NAMALWA (cell line): ENCODE measurements at places on chromosomes 4 and X.

GRCh38 chr4:153643406-153644383 lies 40.4 kb upstream of the TLR2 start:
- peak; percentile 91 for DNase-seq

DNA sequence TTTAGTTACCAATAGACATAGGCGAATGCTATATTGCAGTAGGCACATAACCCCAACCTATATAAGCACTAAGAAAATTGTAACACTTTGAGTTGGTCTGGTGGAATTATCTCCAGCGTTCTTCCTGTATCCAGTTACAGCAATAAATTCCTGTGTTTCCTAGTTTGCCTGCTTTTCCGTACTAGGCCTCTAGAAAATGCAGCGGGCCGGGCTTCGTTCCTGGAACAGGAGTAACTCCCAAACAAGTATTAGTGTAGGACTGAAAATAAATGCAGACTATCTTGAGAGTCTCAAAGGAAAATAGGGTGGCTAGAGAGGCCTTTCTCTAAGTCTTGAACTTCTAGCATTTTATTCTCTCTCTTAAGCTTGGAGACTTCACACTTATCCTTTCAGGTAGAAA lies 159.8 kb downstream of the OR13H1 start:
- DNase-seq: no peak

DNA sequence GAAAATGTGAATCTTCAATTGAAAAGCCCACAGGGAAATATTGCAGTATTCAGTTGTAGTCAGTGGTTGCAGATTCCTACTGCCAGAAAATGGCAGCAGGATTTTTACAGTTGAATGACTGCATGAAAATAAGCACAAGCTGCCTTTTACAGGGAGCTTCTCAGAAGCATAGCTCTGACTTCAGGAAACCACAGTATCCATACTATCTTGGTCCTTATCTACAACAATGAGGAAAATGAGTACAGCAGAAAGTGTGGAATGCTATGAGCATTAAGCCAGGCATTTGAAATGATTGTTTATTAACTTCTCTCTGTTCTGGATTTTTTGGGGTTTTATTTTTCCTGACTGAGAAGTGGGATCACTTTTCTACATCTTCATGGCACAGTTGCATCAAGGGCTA lies 34.6 kb upstream of the PRRG1 start:
- no peak for DNase-seq

DNA sequence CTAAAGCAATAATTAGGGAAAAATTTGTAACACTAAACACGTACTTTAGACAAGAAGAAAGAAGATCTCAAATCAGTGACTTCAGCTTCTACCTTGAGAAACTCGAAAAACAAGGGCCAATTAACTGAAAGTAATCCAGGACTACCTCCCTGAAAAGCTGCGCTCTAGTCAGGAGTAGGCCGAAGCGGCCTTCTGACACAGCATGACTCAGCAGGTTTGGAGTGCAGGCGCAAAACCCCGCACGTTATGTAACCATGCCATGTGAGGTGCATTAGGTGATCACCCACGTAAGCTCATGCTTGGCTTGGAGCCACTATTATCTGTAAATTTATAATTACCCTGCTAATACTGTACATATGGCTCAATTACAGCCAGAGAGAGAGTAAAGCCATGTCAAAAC lies 52.8 kb upstream of the CCDC149 start:
- peak; percentile 30 for DNase-seq

GRCh38 chrX:67780694-67781109 lies 236.9 kb downstream of the AR start:
- no peak for DNase-seq

DNA sequence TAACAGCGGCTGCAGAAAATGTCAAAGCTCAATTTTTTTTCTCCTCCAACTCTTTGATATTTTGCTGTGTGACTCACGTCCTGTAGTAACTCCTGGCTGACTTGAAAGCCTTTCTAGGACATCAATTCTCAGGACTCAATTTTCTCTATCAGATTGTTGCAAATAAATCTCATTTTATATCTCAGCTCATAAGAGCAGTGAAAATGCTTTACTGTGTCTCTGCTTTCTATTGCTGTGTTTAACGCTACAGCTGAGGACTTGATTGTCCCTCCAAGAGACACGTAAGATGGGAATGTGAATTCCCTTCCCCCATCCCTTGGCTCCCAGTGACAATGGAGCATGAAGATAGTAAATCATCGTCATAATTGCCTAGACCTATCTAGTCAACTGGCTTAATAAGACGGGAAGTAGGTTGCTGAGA lies 20.5 kb upstream of the CBR4 start:
- no peak for DNase-seq

GRCh38 chr4:89256203-89256800 lies 51.3 kb downstream of the GPRIN3 start:
- no peak for DNase-seq

- DNase-seq: no peak
Observed at GRCh38 chr4:35229021-35229420, 1015.3 kb downstream of the ARAP2 start.

- DNase-seq: no peak
Observed at GRCh38 chrX:146056511-146057081, 239.0 kb downstream of the SLITRK2 start.

DNA sequence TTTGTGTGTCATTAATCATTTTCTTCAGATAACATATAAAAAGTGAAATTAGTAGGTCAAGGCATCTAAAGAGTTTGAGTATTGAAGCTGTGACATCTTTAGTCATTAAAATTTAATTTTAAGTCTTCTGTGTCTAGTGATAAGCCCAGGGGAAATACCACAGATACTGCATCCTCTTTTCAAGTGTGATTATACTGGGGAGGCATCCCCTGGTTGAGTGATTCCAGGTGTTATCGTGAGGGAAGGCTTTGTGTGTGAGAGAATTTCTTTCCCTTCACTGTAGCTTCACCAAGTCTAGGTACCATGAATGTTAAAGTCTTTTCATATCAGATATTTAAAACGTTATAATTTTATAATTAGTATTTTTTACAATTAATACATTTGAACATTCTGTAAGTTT lies 193.4 kb downstream of the FRAS1 start:
- DNase-seq: no peak
